ENCODE measurements at places on chromosomes 6 and 20.

- DNase-seq, result no peak
Observed at GRCh38 chr6:137816688-137817618, 50.1 kb upstream of the TNFAIP3 start.

DNA sequence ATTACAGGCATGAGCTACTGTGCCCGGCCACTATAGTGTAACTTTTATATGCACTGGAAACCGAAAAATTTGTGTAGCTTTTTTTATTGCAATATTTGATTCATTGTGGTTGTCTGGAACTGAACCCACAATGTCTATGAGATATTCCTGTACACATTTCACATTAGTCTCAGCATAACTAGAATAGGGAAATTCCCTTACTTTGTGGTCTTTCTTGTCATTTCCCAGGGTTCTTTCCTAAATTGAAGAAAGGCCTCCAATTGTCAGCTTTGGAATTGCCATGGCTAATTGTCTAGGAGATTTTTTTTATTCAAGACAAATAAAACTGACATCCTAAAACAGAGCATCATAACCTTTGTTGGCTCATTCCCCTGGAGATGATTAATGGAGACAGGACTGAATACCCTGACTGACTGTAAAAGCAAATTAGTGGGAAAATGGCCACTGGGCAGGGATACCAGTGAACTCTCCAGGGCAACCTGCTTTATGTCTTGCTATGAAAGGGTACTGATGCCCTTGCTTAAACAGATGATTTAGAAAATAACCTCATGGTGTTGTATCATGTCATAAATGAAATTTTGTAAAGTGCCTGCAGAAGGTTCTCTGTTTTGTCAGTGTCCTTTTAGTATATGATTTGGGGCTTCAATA lies 576.9 kb downstream of the RFPL4B start:
- DNase-seq, result no peak

DNA sequence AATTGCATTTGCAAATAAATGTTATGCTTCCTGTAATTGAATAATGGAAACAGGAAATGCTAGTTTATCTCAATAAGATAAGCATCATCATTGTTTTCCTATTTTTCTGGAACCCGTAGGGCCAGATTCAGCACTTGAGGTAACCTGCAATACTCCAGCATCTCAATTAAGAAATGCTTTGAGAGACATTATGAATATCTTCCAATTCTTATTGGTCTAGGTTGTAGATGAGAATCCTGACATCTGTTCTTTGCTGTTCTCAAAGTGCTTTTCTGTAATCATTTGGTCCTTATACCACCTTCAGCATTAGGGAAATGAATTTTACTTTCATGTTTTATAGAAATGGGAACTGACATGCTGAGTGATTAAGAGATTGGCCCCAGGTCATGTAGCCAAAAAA lies 428.3 kb downstream of the CBLN4 start:
- DNase-seq, result no peak

DNA sequence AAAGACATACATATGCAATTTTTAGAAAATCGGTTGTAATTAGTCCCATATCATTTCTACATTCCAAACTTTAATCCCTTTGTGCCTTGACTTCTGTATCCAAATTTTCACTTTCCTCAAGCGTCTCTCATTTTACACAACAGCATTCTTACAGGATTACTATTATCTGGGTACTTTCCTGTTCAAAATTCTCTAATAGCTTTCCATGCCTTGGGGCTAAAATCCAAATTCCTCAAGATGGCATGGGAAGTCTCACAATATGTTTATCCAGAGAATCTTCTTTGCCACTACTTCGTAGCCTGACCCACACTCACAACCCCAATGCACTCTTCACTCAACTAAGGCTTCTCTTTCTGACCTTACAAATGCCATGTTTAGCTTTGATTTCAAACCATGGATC lies 125.0 kb downstream of the TBX18 start:
- DNase-seq, result no peak

DNA sequence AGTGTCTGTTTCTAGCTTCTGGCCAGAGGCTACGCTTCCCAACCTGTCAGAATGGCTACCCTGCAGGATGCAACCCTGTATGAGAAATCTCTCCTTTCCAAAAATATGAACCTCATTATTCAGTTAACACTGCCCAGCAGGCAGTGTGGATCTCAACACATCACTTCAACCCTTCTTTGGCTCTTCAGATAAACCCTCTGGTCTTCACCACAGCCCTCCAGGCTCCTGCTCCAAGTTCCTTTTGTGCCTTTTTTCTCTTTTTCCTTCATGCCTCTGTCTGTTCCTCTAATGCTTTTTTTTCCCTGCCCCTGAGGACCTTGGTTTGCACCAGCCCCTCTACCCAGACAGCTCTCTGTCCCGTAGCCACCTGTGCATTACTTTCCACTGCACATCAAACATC lies 207.4 kb downstream of the MYLK4 start:
- no peak for DNase-seq

Data from activated B cell treated with CpG ODN at 0.5 μM for 24 hours (primary cell).